ENCODE measurements at places on chromosomes 12 and 14.

- no peak for DNase-seq
Measured at GRCh38 chr14:99344051-99344758, 72.2 kb upstream of the BCL11B start.

DNA sequence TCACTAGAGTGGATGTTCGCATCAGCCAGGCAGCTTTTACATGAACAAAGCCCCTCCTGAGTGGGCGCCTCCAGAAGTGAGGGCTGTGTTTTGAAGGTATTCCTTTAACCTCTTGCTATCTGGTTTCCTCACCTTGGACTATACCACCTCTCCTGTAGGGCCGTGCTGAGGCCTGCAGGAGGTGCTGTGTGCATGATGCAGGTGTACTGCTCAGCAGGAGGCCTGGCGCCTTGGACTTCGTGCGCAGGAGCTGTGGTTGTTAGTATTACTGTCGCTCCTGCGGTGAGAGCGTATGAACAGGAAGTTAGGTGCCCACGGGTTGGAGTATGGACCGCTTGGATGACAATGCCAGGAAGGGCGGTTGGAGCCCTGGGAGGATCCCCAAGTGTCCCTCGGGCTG lies 130.7 kb downstream of the TSPAN9 start:
- no peak for DNase-seq

DNA sequence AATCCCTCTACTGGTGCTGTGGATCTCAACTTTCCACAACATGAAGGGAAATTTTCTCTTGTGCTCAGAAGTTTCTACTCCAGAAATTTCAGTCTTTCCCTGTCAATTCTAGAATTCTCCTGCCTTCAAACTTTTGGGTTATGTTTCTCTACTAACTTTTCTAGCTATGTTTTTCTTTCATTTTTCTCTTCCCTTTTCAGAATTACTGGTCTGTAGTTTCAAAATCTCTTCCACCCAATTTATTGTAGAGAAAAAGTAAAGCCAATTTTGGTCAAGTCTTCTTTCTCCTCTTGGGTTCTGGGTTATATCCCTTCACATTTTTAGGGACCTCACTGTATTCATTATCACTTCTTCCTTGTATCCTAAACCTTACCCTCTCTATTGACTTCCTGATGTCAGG lies 18.9 kb downstream of the CNTN1 start:
- no peak for DNase-seq

DNA sequence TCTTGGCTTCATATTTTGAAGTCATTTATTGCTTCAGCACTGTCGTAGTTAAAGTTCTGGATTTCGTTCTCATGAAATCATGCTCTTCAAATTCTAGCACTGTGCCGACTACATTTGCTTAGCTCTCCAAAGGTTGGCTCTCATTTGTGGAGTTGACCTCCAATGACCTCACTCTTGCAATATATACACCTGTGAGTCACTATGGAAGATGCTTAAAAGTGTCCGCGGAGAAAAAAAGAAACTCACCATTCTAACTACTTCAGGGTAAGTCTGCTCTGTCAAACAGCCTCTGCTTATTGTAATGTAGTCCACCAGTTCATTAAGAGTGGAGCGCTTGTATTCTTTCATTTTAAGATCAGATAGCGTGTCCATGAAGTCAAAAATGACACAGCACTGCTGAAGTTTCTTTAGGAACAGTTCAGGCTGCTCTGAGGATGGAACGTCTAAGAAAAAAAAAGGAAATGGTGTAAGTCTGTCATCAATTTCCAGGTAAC lies 89.7 kb downstream of the PPP2R5E start:
- DNase-seq: no peak

DNA sequence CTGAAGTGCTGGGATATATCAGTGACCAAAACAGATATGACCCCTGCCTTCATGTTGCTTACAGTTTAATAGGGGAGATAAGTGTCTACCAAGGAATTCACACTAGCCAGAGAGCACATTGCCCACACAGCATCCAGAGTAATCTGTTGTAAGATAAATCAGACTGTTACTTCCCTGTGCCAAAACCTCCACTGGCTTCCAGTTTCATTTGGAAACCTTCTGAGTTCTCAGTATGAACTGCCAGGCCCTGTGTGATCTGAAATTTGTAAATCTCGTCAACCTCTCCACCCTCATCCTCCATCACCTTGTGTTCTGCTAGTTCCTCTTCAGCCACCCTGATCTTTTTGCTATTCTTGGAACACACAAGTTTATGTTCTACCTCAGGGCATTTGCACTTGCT lies 154.7 kb downstream of the ETV6 start:
- no peak for DNase-seq

DNA sequence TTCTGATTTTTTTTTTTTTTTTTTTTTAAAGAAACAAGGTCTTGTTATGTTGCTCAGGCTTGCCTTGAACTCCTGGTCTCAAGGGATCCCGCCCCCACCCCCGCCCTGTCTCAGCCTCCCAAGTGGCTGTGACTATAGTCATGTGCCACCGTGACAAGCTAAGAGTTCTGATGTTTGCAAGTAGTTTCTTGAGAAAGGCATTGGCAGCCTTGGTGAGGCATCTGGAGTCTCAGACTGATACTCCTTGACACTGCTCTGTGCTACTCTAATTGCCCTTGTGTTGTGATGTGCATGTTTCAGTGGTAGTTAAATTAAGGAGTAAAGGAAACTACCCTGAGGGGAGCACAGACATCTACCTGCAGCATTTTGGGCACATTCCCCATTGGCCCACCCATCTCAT lies 46.2 kb upstream of the OR4E1 start:
- no peak for DNase-seq

DNA sequence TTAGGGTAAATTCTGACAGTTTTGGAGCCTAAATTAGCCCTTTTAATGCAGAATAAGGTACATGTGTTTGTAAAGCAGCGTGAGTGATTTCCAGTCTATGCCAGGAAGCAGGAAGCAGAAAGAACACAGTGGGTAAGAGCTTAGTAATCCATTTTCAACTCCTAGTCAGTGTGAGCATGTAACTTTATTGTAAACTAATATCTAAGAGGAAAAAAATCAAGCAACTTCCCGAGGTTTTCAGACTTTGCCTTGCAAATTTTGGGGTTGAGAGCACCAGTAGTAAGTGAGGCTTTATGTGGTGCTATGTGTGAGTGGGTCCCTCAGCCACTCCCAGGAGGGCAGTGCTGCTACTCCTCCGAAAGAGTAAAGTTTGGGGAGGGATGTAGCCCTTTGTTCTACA lies 2.9 kb downstream of the CIPC start:
- no peak for DNase-seq

DNA sequence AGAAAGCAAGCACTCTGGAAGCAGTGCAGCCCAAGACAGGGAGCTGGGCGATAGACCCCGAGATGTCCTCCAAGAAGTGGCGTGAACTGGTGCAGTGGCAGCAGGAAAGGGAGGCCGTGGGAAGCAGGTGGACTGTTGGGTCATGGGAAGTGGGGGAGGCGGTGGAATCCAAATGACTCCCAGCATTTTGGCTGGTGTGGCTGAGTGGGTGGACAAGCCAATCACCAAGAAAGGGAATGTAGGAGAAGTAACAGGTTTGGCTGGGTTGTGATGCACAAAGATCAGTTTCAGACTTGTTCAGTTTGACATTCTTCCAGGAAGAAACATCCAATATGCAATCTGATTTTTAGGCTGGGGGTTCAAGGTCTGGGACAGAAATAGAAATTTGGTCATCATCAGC lies 46.0 kb upstream of the KTN1 start:
- no peak for DNase-seq
